ENCODE measurements at places on chromosomes 6 and 20.

- no peak for DNase-seq
Measured at GRCh38 chr6:6812427-6812826, 223.9 kb downstream of the LY86 start.

DNA sequence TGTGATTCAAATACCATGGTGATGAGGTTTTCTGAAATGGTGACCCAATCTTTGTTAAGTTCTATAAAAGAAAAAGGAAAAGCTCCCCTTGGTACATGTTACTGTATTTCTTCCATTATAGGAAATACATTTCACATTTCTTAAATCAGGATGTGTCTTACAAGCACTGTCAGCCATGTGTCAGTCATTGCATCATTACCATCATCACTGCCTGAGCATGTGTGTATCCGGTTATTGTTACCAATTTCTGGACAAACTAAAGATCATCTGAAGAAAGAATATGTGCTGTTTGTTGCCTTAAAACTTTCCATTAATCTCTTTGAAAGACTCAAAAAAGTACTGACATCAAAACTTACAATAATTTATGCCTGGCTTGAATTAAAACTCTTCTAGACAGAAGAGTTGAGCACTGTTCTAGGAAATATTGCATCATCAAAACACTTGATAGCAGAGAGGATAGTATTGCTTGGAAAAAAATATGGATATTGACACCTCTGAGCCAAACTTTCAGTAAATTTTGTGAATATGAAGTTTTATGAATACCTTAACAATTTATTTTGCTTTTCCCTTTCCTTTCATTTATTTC, 7.1 kb upstream of the TSPYL1 start:
- DNase-seq: no peak

DNA sequence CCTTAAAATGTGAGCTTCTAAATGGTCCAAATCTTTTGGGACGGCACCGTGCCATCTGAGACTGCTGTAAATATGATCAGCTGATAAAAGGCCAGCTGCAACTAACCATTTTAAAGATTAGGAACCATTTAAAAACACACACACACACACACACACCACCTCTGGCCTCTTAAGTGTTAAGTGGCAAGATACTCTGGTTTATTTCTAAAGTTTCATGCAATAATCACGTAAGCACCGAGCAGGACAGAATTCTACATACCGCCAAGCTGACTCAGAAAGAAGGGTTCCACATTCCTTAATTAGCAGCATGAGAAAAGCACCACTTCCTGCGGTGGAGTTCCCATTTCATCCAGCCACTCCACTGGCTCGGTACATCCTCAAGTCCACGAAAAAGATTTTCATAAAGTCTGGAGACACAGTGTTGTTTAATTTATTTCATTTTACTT, 17.8 kb upstream of the ZNF217 start:
- peak; percentile 70 for DNase-seq

GRCh38 chr6:110595112-110595511, 118.7 kb upstream of the SLC22A16 start:
- DNase-seq: no peak

DNA sequence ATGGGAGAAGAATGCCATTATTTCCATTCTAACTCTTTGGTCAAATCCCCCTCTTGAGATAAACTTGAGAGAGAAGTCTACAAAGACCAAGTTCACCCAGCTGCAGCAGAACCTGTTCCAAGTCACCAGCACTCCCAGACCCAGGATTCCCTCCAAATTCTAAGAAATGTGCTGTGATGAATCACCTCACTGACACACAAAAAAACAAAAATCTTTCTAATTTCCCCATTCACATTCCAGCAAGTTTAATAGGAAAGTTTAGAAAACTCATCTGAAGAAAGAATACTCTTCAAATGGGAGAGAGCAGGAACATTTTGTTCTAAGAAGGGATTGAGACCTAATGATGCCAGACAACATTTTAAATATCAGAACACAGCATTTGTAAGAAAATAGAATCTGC, 213.6 kb upstream of the PLCB4 start:
- DNase-seq: no peak

GRCh38 chr20:45064812-45065211, 36.1 kb downstream of the KCNS1 start:
- no peak for DNase-seq

- no peak for DNase-seq
Measured at GRCh38 chr6:117951783-117952182, 44.7 kb downstream of the SLC35F1 start.

GRCh38 chr6:17741507-17741906, 34.8 kb upstream of the NUP153 start:
- no peak for DNase-seq
